C1 segment of cervical spinal cord (tissue), 14 donors: ENCODE measurements at places on chromosomes 12 and 14.

- no peak for DNase-seq
These were observed 28.0 kb downstream of the TRAFD1 start for GRCh38 chr12:112153181-112153892.

GRCh38 chr12:2291182-2291832, 238.5 kb downstream of the CACNA1C start:
- no peak for DNase-seq

- no peak for DNase-seq
These were observed 648.9 kb downstream of the VRK1 start for GRCh38 chr14:97446087-97446486.

- DNase-seq = no peak
These were observed 49.2 kb downstream of the SSH1 start for GRCh38 chr12:108807996-108808769.

- DNase-seq = no peak
These were observed 9.3 kb upstream of the FUT8 start for GRCh38 chr14:65403231-65403630.

- no peak for DNase-seq
These were observed 68.9 kb upstream of the CISTR start for GRCh38 chr12:53820514-53821306.

DNA sequence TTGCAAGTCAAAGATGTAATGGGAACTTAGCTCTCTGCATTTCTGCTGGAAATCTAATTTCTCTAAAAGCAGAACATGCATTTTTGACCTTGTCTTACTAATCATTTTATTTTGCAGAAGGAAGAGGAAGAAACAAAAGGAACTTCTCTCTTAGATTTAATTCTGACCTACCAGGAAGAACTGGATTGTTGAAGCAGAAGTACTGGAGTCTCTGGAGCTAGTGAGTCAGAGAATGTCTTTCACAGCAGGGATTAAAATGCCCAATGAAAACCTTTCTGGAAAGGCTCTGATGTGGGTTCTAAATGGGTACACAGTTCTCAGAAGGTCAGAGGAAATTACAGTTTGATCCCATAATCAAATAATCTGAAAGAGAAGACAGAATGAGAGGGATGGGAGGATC, 70.8 kb upstream of the GNG2 start:
- no peak for DNase-seq

GRCh38 chr12:54684636-54685630, 36.8 kb upstream of the DCD start:
- DNase-seq = no peak

- DNase-seq = no peak
These were observed 317.6 kb downstream of the SOX5 start for GRCh38 chr12:23631786-23632377.

GRCh38 chr14:105292826-105293711, 7.7 kb downstream of the BRF1 start:
- no peak for DNase-seq

DNA sequence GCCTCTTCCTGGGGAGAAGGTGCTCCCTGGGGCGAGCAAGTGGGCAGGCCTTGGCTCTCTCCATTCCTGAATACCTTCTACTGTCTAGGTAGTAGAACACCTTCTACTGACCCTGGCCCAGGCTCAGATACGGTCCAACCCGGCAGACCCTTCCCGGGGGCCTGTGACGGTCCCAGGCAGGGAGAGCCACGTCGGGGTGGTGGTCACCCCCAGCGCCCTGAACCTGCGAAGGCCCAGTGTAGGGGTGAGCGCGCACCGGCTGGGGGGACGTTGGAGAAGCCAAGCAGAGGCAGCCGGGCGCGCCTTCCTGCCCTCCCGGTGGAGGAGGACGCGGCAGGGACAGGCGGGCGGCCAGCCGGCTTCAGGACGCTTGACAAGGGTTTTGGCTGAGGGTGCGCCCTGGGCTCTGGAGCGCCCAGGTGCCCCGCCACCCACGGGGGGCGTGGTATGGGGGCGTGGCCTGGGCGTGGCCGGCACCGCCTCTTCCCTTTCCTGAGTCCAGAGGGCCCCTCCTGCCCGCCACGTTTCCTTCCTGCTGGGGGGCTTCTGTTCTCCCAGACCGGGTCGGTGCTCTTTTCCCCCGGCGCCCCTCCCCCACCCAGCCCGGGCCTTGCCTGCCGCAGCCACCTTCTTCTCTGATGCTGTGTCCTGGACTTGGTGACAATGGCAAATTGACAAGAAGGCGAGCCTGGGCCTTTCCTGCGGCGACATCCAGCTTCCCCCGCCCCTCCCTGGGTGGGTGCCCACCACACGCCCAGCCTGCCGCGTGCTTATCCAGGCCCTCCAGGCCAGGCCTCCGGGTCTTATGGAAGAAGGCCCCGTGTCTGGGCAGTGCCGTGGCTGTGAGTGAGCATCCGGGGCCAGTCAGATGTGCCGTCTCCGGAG, 24.5 kb upstream of the PPP1R13B start:
- DNase-seq = no peak

- no peak for DNase-seq
These were observed 33.2 kb downstream of the ETNK1 start for GRCh38 chr12:22658214-22658613.

- DNase-seq = no peak
These were observed 354.9 kb upstream of the FAR2 start for GRCh38 chr12:28794211-28794610.

DNA sequence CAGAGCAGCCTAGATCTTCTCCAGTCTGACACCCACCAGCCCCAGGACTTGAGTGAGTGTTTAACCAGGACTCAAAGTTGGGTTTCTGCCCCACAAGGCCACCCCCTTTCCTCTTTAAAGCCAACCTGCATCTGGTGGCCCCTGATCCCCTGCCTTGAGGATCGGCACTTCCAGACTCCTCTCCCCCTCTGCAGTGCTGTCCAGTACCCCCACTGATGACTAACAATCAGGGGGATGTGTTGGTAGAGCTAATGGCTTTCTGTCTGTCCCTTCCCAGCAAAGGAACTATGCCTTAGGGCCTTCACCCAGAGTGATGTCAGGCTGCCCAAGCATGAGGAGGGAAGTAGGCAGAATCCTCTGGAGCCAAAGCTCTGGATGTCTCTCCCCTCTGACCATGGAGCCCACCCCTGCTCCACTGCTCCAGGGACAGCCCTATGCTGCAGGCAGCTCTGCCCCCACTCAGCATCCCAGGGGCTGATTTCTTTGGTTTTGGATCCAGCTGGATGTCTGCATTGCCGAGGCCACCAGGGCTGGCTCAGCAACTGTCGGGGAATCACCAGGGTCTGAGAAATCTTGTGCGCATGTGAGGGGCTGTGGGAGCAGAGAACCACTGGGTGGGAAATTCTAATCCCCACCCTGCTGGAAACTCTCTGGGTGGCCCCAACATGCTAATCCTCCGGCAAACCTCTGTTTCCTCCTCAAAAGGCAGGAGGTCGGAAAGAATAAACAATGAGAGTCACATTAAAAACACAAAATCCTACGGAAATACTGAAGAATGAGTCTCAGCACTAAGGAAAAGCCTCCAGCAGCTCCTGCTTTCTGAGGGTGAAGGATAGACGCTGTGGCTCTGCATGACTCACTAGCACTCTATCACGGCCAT, 42.9 kb downstream of the DAD1 start:
- no peak for DNase-seq

GRCh38 chr12:104469066-104469465, 12.3 kb downstream of the CHST11 start:
- DNase-seq = no peak

- DNase-seq = no peak
These were observed 28.2 kb downstream of the LTBP2 start for GRCh38 chr14:74583689-74584434.

DNA sequence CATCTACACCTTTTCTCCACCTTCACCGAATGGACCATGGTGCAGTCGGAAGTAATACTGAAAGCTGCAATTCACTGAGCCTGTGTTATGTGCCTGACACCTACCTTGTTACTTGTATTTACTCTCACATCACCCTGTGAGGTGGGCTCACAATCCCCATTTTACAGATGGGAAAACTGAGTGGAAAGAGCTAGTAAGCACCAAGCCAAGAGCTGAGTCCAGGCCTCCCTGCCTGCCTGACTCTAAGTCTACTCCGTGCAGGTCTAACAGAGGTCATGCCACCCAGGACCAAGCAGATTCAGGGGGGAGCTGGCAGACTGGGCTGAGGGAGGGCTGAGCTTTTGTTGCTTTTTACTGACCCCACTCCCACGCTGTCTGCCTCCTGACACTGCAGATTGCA, 29.1 kb upstream of the TC2N start:
- no peak for DNase-seq

DNA sequence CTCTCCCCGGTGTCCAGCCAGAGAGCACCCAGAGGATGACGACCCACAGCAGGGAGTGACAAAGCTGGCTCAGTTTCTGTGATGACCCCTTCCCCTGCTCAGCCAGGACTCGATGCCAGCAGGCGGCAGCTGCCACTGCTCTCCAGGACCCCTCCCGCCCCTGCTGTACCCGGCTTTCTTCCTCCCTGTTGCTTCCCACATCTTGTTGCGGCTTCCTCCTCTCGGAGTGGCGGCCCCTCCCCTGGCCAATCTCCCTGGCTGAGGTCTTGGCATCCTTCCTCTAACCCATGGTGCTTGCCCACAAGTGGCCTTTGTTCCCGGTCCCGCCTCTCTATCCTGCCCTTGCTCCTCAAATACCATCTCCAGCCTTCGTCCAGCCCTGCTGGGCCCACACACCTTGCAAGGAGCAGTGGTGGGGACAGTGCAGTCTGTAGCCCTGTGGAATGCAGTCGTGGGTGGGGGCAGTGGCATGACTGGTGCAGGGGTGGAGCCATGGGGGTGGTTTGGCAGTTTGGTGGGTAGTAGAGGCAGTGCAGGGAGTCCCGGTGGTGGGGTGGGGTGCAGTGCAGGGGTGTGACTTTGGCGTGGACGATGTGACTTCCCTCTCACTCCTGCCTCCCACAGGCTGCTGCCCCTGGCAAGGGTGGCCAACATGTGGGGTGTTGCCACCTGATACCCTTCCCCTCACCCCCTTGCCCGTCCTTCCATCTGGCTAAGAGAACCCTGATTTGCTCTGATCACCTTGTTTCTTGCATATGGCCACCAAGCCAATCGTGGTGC, 16.3 kb upstream of the BEGAIN start:
- no peak for DNase-seq
